ENCODE measurements at places on chromosomes 12 and 14. TPM values are rescaled to one million over a fixed set of nuclear protein-coding genes. Genes with fewer than 3 reads are reported as not detected.

The EPYC gene
- not detected for total RNA-seq

The LALBA gene
- not detected for total RNA-seq

The ADCY4 gene
- 2.4 TPM for total RNA-seq

The KIF5A gene
- 0.86 TPM for total RNA-seq

The IFT43 gene
- total RNA-seq: 9.8 TPM

- no peak for DNase-seq
Observed at GRCh38 chr12:5438671-5439200, 6.8 kb downstream of the NTF3 start.

- no peak for DNase-seq
Observed at GRCh38 chr12:127272864-127273263, 994.1 kb upstream of the TMEM132C start.

- DNase-seq: no peak
Observed at GRCh38 chr14:38839694-38840365, 263.2 kb downstream of the SEC23A start.

DNA sequence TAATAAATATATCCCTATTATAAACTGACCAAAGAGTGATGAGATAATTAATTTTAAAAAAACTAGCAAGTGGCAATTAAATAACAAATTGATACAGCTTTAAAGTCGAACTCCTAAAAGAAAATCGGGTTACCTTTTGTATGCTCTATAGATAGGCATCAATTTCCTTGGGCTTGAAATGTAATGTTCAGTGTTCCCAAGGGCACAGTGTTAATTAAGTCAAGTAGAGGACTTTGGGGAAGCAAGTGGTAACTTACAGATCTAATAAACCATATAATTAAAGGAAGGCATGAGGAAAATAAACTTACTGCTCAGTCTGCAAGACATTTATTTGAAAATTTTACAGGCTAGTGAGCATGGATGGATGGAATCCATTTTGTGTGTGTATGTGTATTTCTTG is 220.9 kb downstream of the FSCB start:
- DNase-seq: no peak

- no peak for DNase-seq
Observed at GRCh38 chr12:85580562-85581168, 255.5 kb downstream of the RASSF9 start.

DNA sequence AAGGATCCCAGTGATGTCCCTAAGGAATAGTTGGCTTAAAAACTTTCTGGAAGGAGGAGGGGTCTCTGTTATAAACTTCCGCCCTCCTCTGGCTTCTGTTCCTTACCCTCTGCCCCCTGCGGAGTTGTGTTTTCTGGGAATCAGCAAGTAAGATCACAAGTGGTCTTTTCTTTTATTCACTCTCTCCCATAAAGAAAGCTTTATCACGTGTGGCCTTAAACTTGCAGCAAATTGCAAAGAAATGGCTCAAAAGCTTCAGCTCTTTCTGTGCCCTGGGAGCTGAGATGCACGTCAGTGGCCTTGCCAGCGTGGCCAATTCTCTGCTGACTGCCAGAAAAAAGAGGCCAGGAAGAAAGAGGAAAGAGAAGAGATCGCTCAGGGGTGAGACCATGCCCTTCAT is at the start of gene SLCO1C1:
Gene SLCO1C1 (plus strand): TSS at position 101 of the 400 bp plus-strand sequence. CDS start 4,245 bp downstream, outside the sequence.
- DNase-seq: no peak

- no peak for DNase-seq
Observed at GRCh38 chr12:106682594-106683234, 91.8 kb upstream of the RIC8B start.

- DNase-seq: no peak
Observed at GRCh38 chr12:102690253-102690652, 209.9 kb upstream of the IGF1 start.

GRCh38 chr12:119682639-119683252 is 14.8 kb downstream of the PRKAB1 start:
- DNase-seq: no peak

GRCh38 chr14:65412856-65413738 is 567 bp downstream of the FUT8 start:
- DNase-seq: peak; percentile 73

Data from activated naive CD4-positive, alpha-beta T cell treated with anti-CD3 and anti-CD28 coated beads for 36 hours (primary cell).